NCI-H2171 (cell line): ENCODE measurements at places on chromosomes 7 and 10.

DNA sequence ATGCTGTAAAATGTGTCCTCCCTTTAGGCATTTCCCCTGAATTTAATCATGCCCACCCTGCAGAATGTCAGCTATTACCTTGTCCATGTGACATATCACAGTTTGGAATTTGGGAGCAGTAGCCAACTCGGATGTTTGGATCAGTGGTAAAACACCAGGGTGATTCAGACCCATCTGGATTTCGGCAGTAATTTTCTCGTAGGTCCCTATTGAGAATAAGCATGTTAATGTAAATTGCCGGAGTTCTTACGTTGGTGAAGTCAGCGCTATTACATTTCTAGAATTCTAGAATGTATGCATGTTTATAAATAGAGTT, 44.1 kb downstream of the HGF start:
- no peak for DNase-seq

DNA sequence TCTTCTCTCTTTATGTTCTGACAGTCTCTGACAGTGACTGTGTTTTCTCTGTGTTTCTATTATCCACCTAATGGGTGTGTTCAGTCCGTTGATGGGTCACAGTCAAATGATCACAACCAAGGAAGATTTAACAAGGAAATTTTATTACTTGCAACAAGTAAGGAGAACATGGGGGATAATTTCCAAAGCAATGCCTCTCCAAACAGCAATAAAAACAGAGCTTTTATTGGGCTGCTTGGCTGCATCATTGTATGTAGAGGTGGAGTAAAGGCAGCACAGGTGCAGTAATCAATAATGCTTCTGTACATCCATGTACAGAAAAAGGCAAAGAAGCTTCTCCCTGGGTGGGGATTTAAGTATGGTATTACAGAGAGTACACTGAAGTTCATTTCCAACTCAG, 1525.6 kb downstream of the REEP3 start:
- no peak for DNase-seq

GRCh38 chr7:25075459-25075858, 49.6 kb downstream of the CYCS start:
- DNase-seq: no peak

DNA sequence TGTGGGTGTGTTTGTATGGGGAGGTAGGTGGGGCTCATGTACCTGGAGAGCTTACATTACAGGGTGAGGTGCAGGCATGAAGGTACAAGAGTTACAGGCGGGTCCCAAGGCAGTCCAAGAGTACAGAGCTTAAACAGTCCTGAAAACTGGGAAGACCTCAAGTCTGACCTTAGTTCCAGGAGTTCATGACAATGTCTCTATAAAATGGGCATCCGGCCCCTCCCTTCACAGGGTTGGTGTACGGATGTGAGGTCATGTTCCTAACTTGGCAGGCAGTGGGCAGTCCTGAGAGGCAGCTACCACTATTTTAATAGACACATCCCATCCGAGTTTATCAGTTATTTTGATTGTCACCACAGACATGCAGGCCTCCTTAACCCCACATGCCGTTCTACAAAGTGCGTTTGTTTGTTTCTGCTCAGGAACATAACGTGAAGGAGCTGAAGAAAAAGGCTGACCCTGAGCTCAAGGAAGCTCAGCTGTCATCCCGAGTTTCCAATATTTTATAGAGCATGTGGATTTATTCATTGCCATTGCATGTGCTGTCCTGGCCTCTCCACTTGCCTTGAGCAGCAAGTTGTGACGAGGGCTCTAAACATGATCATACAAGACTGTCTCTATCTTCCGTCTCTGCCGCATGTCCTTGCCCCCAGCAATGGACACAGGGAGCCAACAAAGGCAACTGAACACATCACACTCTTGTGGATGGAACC, 647.5 kb upstream of the IGFBP3 start:
- DNase-seq: no peak

DNA sequence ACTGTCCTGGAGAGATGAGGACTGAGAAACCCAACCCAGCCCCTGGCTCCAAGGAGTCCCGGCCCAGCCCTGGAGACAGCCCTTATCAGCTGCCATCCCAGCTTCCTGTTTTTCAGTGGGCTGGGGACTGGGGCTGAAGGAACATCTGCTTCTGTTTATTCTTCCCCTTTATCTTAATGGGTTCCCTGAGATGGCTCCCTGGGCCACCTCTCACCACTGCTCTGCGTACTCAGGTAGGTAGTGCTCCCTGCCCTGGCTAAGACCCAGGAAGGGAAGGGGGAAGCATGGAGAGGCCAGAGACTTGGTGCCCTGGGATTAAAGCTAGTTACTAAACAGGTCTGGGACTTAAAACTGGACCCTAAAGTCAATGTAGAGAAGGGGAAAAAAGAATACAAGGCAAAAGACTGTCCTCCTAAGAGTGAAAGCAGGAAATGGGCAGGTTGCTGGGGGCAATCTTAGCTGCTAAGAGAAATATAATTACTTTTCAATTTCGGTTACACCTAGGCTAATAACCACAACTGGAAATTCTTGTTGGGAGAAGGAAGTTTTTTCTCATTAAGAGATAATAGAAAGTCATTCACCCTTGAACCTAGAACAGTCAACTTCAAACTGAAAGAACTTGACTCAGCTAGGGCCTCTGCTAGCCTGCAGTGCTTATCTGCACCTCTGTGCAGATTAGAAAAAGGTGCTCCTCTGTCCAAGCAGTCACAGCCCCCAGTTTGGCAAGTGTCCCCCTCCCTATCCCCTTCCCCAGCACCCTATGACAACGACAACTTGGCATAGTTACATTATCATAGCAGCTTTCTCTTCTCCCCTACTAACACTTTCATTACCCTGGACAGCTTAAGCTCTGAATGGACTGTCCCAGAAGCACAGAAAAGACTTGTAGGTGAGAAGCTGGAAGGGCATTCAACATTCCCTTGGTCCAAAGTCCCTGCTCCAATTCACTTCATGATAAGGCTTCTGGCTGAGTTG, 65.6 kb upstream of the KDM7A start:
- peak; percentile 50 for DNase-seq

- DNase-seq: no peak
These were observed 28.4 kb upstream of the EIF5AL1 start for GRCh38 chr10:79483948-79484347.

- no peak for DNase-seq
These were observed 92.2 kb downstream of the CCDC3 start for GRCh38 chr10:12909182-12909835.

- DNase-seq: no peak
These were observed 16.8 kb downstream of the MACC1 start for GRCh38 chr7:20200361-20200760.

GRCh38 chr10:85861513-85862197, 504.9 kb downstream of the GRID1 start:
- DNase-seq: no peak
